ENCODE measurements at places on chromosomes 2 and 18.

- no peak for DNase-seq
Measured at GRCh38 chr2:70443078-70443465, 110.6 kb downstream of the TGFA start.

DNA sequence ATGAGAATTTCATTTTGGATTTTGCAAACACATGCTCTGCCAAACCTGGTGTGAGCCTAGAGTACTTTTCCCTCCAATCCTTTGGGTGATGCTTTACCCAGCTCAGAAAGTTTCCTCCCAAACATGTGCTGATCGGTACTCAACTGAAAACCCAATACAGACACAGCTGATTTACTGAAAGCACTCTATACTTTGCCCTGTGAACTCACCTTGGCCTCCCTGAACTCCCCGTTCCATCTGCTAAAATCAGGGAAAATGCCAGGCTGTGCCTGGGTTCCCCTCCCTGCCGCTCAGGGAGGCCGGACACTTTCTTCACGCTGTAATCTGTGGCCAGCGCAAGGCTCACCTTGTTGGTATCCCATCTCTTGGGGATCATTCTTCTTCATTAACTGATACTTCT is 391.2 kb downstream of the CBLN2 start:
- no peak for DNase-seq

GRCh38 chr2:143333847-143334246 is 204.6 kb downstream of the ARHGAP15 start:
- DNase-seq = no peak

DNA sequence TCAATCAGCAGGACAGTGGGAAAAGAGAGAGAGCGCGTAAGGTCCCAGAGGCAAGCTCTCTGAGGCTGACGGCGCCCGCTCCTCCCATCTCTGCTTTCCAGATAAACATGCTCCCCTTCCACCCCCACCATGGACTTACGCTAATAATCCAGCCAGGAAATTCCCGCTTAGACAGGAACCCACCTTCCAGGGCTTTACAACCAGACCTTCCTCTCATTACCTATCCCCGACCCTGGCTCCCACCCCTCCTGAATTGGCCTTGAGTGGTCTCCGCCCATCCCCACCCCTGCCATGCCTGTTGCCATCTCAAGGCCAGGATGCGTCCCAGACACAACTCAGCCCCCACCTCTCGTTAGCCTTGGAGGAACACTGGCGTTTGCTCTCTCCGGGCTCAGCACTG is 131.1 kb downstream of the SMAD2 start:
- DNase-seq = no peak

GRCh38 chr2:191836471-191836852 is 10.4 kb downstream of the CAVIN2 start:
- no peak for DNase-seq

DNA sequence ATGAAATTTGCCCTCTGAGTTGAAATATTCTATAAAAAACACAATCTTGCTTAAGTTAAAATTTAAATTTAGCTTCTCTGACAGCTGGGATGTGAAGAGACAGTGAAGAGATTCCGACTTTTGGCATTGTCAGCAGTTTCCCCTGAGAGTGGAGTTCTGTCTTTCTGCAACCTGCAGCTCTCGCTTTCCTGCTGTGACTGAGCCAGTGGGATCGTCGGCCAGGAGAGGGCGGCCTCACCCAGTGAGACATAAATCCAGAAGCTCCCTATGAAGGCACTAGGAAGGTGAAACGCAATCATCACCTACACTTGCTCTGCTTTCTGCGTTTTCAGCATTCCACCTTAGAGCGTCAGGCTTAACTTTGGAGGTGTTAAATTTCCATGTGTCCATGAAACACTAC is 75.4 kb upstream of the HNMT start:
- DNase-seq = peak; percentile 45

DNA sequence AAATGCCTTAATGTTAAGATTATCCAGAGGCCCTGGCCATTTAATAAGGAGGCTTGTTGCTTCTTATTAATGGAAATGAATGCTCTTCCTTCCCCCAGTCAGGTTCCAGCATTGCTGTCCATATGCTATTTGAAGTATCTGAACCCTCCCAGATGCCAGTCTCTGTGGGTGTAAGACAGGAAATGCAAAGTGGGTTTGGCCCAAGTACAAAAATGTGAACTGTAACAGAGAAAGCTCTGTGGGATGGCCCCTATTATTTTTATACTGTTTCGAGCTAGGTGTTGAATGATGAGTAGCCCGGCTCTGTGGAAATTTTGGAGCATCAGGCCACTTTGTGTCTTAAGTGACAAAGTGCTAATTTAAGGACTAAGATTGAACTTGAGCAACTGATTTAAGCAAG is 141.0 kb downstream of the UXS1 start:
- peak; percentile 66 for DNase-seq

Data from MM.1S (cell line).